ENCODE measurements at places on chromosomes 3 and 15.
A peak's percentile ranks its signal among the peaks of the same experiment; 100 is the strongest.

DNA sequence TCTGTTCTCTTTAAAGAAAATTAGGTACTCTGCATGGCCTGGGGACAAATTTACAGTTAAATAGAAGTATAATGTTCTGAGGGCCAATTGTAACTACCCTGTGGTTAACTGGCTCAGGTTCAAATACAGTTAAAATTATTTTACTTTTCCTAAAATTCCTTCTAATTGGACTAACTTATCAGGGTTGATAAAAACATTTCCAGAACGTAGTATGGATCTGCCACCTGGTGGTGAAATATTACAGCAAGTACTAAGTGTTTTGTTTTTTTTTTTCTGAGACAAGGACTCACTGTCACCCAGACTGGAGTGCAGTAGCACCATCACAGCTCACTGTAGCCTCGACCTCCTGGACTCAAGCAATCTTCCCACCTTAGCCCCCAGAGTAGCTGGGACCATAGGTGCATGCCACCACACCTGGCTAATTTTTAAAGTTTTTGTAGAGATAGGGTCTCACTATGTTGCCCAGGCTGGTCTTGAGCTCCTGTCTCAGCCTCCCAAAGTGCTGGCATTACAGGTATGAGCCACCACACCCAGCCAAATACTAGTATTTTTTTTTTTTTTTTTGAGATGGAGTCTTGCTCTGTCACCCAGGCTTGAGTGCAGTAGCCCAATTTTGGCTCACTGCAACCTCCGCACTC is 29.2 kb downstream of the NEO1 start:
- no peaks in the 10 kb centered on the region for H3K36me3 ChIP-seq
- no peak overlapping the region for H3K27ac ChIP-seq
- H3K4me1 ChIP-seq = no peaks in the 10 kb centered on the region
- no peak overlapping the region for H3K4me3 ChIP-seq
- ATAC-seq = peak; percentile 31
- H3K27me3 ChIP-seq = no peaks in the 10 kb centered on the region

GRCh38 chr15:69819371-69819770 is 278.3 kb downstream of the TLE3 start:
- no peak overlapping the region for H3K4me3 ChIP-seq
- no peak overlapping the region for H3K27ac ChIP-seq
- H3K4me1 ChIP-seq = peaks cover 7% of the 10 kb centered on the region
- peaks cover 10% of the 10 kb centered on the region for H3K27me3 ChIP-seq

GRCh38 chr3:114584734-114585371 is 291.0 kb downstream of the TIGIT start:
- H3K4me3 ChIP-seq = no peak overlapping the region
- H3K36me3 ChIP-seq = no peaks in the 10 kb centered on the region
- H3K27me3 ChIP-seq = no peaks in the 10 kb centered on the region
- no peaks in the 10 kb centered on the region for H3K4me1 ChIP-seq
- H3K27ac ChIP-seq = peak overlapping the region; percentile 39

GRCh38 chr3:25495726-25496253 is 67.7 kb downstream of the RARB start:
- no peak for ATAC-seq
- H3K27me3 ChIP-seq = no peaks in the 10 kb centered on the region
- no peaks in the 10 kb centered on the region for H3K36me3 ChIP-seq
- no peak overlapping the region for H3K27ac ChIP-seq
- H3K4me3 ChIP-seq = no peak overlapping the region
- peaks cover 6% of the 10 kb centered on the region for H3K4me1 ChIP-seq

DNA sequence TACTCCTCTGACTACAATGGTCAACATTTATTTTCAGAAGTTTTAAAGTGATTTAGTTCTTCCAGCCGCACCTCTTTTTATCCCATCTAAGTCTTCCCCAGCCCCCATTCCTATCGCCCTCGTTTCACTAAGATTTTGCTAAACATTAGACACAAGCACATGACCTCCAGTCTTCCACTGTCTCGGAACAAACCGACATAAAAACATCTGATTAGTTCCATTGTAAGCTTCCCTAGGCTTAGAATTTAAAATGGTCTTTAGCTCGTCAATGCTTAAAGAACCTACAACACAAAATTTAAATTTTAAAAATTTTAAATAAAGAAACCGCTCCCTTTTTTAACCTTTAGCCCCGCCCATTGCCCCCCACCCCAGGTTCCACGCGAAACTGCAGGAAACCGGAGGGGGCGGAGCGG is 284 bp upstream of the TSC22D2 start:
- H3K4me3 ChIP-seq = peak overlapping the region; percentile 90
- peak overlapping the region; percentile 100 for H3K27ac ChIP-seq
- peaks cover 21% of the 10 kb centered on the region for H3K4me1 ChIP-seq
- H3K36me3 ChIP-seq = no peaks in the 10 kb centered on the region
- ATAC-seq = peak; percentile 8

- no peak overlapping the region for H3K27ac ChIP-seq
- no peak overlapping the region for H3K4me3 ChIP-seq
- no peaks in the 10 kb centered on the region for H3K36me3 ChIP-seq
Measured at GRCh38 chr15:79364571-79365240, 53.8 kb downstream of the TMED3 start.

- H3K36me3 ChIP-seq = no peaks in the 10 kb centered on the region
- ATAC-seq = no peak
- no peaks in the 10 kb centered on the region for H3K27me3 ChIP-seq
Measured at GRCh38 chr3:148518520-148518919, 179.2 kb upstream of the AGTR1 start.

- no peaks in the 10 kb centered on the region for H3K4me1 ChIP-seq
- H3K36me3 ChIP-seq = no peaks in the 10 kb centered on the region
- no peak overlapping the region for H3K27ac ChIP-seq
- ATAC-seq = no peak
- no peak overlapping the region for H3K4me3 ChIP-seq
- no peaks in the 10 kb centered on the region for H3K27me3 ChIP-seq
Measured at GRCh38 chr15:29034151-29034550, 148.4 kb downstream of the APBA2 start.

- no peak overlapping the region for H3K27ac ChIP-seq
- H3K27me3 ChIP-seq = no peaks in the 10 kb centered on the region
- no peaks in the 10 kb centered on the region for H3K4me1 ChIP-seq
Measured at GRCh38 chr15:29859973-29860715, 37.9 kb upstream of the TJP1 start.

- no peaks in the 10 kb centered on the region for H3K4me1 ChIP-seq
- no peak overlapping the region for H3K4me3 ChIP-seq
- no peaks in the 10 kb centered on the region for H3K27me3 ChIP-seq
- no peak for ATAC-seq
Measured at GRCh38 chr15:59131969-59132562, 27.1 kb downstream of the CCNB2 start.

GRCh38 chr3:131406274-131406673 is 24.7 kb downstream of the NUDT16 start:
- no peaks in the 10 kb centered on the region for H3K4me1 ChIP-seq
- H3K36me3 ChIP-seq = no peaks in the 10 kb centered on the region
- no peak for ATAC-seq
- no peak overlapping the region for H3K27ac ChIP-seq

DNA sequence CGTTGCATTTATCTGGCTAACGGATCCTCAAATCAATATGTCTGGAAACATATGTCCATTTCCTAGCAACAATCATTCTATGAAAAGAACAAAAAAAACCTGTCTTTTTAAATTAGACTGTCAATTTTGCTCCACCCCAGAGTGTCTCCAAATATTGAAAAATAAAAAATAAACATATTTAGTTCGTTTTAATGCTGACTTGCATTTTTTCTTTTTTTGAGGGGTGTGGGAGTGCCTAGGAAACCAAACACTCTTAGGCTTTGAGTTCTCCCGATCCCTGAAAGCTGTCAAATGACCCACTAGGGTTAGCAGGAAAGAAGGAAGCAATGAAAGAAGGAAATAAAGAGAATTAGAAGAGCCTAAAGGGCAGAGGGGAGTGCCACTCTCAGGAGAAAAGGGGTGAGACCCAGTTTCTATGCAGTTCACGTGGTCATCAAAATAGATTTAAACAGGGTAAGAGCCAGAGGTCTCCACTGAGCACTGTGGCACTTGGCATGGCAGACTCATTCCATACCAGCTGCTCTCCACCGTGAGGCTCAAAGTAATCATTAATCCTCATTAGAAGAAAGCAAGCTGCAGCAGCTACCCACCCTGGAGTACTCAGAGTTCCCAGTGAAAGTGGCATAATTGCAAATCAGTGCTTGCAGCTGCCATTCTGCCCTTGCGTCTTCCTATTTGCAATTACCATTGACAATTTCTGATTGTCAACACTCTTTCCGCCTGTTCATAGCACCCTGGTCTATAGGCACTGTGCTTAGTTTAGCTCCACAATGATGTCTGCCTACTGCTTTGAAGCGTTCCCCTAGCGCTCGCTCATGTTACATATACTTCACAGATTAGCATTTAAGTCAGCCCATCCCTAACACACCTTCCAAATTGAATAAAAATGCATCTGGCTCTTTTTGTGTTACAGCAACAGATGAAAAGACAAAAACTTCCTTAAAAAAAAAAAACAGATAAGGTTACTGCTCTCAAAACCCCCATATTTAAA is 32.3 kb downstream of the PDZRN3 start:
- H3K27me3 ChIP-seq = no peaks in the 10 kb centered on the region
- H3K4me1 ChIP-seq = peaks cover 16% of the 10 kb centered on the region
- no peaks in the 10 kb centered on the region for H3K36me3 ChIP-seq
- ATAC-seq = no peak
- peak overlapping the region; percentile 21 for H3K27ac ChIP-seq

DNA sequence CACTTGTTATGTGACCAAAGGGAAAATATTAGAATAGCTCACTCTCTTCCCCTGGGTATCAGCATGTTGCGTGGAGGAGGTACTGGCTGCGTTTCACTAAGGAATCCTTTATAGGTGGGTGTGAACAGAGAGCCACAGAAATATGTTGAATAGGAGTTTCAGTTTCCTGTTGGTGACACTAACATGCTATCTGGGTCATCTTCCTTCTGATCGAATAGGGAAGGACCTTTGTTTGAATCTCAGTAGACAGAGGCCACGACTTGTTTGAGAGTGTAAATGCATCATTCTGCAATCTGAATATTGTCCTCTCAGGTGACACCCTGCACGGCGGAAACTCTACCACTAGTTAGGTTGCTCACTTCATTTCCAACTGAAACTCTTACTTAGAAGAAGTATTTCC is 157.9 kb upstream of the SLC2A2 start:
- H3K27me3 ChIP-seq = no peaks in the 10 kb centered on the region
- H3K4me1 ChIP-seq = peaks cover 52% of the 10 kb centered on the region
- no peaks in the 10 kb centered on the region for H3K36me3 ChIP-seq
- ATAC-seq = no peak
- H3K4me3 ChIP-seq = no peak overlapping the region

DNA sequence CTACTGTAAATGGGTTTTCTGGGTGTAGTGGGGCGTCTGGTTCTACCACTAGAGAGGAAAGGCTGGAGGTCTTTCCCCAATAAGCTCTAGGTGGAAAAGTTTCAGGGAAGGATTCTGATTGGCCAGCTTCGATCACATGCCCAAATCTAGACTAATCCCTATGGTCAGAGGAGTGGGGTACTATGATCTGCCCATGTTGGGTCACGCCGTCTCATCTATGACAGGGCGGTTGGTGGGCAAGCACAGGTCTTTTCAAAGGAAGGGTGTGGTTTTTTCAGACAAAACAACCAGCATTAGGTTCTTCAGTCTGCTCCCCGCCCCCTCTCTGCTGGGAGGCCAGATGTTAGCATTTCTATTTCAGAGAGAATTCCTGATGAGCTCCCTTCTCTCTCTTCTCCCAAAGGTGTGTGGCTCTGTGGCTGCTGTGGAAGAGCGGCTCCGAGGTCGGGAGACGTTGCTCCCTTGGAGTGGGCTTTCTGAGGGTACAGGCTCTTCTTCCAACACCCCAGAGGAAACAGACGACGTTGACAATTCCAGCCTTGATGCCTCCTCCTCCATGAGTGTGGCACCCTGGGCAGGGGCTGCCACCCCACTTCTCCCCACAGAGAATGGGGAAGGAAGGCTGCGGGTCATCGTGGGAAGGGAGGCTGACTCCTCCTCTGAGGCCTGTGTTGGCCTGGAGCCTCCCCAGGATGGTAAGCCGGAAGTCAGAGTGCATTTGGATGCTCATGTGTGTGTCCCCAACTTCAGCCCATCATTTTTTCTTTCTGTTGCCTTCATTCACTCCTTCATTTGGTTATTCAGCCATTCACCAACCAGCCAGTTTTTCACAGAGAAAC is 9.7 kb upstream of the TATDN2 start:
- no peaks in the 10 kb centered on the region for H3K27me3 ChIP-seq
- no peaks in the 10 kb centered on the region for H3K36me3 ChIP-seq
- no peak overlapping the region for H3K4me3 ChIP-seq
- H3K27ac ChIP-seq = no peak overlapping the region
- no peak for ATAC-seq
- H3K4me1 ChIP-seq = no peaks in the 10 kb centered on the region

GRCh38 chr15:83065431-83065830 is 1.6 kb downstream of the BTBD1 start:
- peak overlapping the region; percentile 67 for H3K4me3 ChIP-seq
- H3K4me1 ChIP-seq = peaks cover 60% of the 10 kb centered on the region
- H3K27ac ChIP-seq = peak overlapping the region; percentile 27
- ATAC-seq = no peak

DNA sequence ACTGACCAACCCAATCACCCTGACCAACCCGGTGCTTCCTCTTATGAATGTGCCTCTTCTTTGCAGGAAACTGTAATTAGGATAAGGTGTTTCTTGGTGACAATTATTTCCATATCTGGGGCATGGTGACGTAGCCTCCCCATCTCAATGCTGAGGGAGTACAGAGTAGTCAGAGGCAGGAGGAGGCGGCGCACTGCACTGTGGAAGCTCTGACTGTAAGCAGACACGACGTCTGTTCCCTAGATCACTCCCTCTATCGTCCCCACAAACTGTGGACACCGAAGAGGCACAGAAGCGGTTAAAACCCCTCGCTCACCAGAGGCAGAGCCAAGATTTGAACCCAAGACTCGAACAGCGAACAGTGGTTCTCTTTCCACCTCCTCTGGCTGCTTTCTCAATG is 231.0 kb upstream of the IGF1R start:
- no peak overlapping the region for H3K27ac ChIP-seq
- H3K27me3 ChIP-seq = peaks cover 20% of the 10 kb centered on the region
- ATAC-seq = no peak
- no peaks in the 10 kb centered on the region for H3K36me3 ChIP-seq
- H3K4me1 ChIP-seq = peaks cover 16% of the 10 kb centered on the region

Measured in gastroesophageal sphincter (tissue), 4 donors.